Stimulated activated CD4-positive, alpha-beta T cell treated with anti-CD3 and anti-CD28 coated beads, Interleukin-12 subunit alpha, Interleukin-12 subunit beta, amount 100 ng/mL, for 48 hours (primary cell): ENCODE measurements at places on chromosomes 5 and 9.

GRCh38 chr5:153086486-153086885, 404.0 kb upstream of the GRIA1 start:
- no peak for DNase-seq

- DNase-seq = no peak
Measured at GRCh38 chr9:131608493-131609037, 63.2 kb downstream of the PRRT1B start.

- no peak for DNase-seq
Measured at GRCh38 chr5:147648597-147648996, 133.9 kb downstream of the JAKMIP2 start.

DNA sequence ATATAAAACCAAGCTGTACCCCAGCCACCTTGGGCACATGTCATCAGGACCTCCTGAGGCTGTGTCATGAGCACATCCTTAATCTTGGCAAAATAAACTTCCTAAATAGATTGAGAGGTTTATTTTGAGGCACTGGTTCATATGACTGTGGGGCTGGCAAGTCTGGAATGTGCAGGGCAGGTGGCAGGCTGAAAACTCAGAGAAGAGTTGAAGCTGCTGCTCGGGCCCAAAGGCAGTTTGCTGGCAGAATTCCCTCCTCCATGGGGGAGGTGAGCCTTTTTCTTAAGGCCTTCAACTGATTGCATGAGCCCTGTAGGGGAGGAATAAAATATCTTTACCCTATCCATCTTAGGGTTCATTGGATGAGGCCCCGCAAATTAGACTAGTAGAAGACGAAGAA, 72.2 kb upstream of the CDK20 start:
- no peak for DNase-seq

GRCh38 chr5:43068037-43068436, 27.9 kb upstream of the ANXA2R start:
- DNase-seq = no peak

DNA sequence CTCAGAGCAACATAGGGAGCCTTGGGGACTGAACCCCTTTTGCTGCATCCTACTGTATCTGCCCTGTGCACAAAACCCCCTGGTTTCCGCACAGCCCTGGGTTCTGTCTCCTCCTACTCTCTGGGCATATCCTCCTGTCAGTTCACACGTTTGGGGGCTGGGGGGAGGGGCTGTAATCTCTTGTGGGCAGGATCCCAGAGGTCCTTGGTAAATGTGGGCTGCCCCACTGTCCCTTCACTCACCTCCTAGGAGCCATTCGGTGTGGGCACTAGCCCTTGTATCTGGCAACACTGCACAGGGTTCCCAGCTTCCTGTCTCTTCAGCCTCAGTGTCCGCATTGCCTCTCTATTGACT, 271.8 kb upstream of the DMAC1 start:
- no peak for DNase-seq
